ENCODE measurements at places on chromosomes 6 and 20.

DNA sequence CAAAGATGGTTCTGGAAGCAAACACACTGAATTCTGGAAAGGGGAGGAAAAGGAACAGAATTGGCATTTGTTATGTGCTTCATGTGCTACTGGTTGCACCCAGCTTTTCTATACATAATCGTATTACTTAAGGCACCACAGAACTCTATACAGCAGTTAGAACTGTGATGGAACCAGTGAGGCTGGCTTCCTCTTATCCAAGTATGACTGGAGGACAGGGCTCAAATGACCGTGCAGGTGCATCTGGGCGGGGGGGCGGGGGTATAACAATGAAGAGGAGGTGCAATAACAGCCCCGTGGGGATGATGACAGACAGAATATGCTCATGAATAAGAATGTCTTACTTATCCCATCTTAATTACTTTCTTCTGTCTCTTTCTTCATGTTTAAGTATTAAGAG is 144.2 kb downstream of the BTBD9 start:
- no peak for DNase-seq

DNA sequence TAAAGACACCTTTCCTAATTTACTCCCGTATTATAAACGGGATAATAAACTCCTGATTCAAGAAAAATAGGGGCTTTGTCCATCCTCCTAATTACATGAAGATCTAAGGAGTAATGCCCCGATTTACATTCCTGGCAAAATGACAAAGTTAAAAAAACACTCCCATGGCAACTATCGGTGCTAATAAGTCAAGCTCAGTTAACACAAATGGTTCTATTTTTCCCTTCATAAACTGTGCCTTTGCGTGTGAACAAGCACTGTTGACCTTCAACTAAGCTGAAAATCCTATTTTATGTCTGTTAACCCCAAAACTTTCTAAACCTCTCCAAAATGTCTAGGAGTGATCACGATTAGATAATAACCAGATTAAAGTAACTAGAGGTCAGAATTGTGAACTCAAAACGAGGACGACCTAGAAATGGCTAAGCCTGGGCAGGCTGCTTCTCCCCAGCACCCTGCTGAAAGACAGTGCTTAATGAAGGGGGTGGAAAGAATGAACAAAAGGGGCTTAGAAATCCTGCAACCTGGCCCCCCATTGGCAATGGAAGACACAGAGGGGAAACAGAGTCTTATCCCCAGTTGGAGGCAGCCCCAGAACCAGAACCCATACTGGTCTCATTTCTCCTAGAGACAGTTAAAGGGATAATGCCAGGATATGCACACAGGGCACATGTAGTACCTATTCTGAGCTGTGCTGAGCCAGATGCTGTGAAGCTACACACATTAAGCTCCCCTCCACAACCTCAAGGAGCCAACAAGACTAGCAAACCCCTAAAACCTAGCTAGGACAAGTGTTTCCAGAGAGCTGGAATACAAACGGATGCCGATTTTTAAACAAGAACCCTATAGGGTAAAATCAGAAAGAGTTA is 23.0 kb downstream of the SLC23A2 start:
- DNase-seq = no peak

- DNase-seq = no peak
Observed at GRCh38 chr20:37729909-37730308, 36.1 kb downstream of the CTNNBL1 start.

DNA sequence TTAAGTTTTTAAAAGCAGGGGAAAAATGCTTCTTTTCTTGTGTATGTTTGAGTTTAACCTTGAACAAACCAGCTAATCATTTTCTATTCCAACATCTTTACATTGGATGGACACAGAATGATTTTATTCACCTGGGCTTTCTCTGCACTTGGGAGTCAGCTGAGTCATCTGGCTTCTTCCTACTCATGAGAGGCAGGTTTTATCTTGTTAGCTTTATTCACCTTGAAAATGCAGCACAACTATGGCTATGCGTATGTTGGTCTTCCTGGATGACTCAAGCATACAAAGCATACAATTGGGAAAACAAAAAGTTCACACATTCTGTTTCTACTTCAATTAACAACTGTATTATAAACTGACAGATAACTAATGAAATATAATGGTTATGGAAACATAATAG is 737.7 kb downstream of the FRK start:
- DNase-seq = no peak

GRCh38 chr6:105492706-105493673 is 90.1 kb upstream of the PREP start:
- DNase-seq = no peak

DNA sequence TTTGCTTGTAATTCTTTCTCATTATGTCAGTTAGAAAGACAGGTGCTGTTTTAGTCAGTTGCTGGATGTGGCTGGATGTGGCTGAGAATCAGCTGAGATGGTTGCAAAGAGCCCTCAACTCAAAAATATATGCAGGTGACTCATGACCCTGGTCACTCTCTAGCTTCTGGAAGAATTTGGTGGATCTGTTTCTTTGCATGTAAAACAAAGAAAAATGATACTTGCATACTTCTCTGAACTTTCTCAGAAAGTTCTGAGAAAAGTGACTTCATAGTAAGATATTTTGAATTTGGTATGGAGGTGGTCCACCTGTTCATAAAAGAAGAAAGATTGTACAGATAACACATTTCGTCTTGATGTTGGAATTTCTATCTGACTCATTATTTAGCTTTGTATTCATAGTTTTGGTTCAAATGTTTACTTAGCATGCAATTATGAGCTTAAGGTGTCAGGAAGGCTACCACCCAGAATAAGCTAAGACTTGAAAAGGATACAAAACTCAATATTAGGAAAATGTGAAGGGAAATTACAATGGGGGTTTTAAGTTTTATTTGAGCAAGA is 163.2 kb upstream of the OLIG3 start:
- no peak for DNase-seq

GRCh38 chr6:89952105-89952671 is 57.9 kb downstream of the GJA10 start:
- no peak for DNase-seq

GRCh38 chr6:21371676-21372171 is 221.8 kb upstream of the SOX4 start:
- DNase-seq = no peak

DNA sequence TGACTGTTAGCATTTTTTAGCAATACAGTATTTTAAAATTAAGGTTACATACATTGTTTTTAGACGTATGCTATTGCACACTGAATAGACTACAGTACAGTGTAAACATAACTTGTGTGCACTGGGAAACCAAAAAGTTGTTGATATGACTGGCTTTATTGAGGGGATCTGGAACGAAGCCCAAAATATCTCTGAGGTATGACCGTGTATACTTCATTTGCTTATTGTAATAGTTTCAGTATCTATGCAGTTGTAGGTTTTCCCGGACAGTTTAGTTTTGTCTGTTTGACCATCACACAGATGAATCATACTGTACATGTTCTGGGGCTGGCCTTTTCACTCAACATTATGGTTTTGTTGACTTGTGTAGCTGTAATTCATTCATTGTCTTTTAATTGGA is 6.9 kb upstream of the ZBTB12 start:
- DNase-seq = no peak

GRCh38 chr6:5290097-5290496 is 28.8 kb downstream of the FARS2 start:
- no peak for DNase-seq

- no peak for DNase-seq
Observed at GRCh38 chr6:110552076-110552475, 75.7 kb upstream of the SLC22A16 start.

- DNase-seq = no peak
Observed at GRCh38 chr6:70667256-70667710, 400 bp upstream of the SMAP1 start.

GRCh38 chr6:79544299-79544927 is 7.2 kb upstream of the LCA5 start:
- no peak for DNase-seq

- DNase-seq = no peak
Observed at GRCh38 chr20:57114290-57115005, 152.0 kb downstream of the BMP7 start.

DNA sequence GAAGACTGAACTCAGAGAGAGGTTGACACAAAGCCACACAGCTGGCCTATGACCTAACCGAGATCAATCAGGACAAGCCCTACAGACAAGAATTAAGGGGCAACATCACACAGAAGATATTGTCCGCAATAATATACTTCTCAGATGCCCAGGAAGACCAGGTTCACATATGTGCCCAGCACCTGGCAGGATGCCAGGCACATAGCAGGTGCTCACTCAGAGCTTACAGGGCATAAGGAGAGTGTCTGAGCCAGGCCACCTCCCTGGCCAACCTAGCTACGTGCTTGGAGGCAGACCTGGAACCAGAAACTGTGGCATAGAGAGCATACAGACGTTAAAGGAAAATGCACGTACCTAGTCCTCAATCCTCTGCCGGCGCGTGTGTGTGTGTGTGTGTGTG is 87.0 kb upstream of the LRFN2 start:
- no peak for DNase-seq

- no peak for DNase-seq
Observed at GRCh38 chr6:74939151-74939708, 266.6 kb downstream of the COL12A1 start.

DNA sequence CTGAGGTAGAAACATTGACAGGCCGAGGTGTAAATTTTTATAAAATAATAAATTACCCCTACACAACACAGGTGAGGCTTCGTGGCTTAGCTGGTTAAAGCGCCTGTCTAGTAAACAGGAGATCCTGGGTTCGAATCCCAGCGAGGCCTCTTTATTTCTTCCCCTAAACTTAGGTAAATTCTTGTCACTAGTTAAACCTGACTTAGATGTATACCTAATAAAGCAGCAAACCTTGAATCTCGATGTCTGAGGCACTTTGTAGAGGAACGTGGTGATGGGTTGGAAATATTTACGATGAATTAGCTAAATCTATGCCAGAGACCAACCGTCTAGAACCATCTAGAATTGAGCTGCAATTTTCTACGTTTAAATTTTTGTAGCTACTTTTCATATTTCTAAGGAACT is 185.6 kb downstream of the OR2B2 start:
- DNase-seq = no peak

- DNase-seq = no peak
Observed at GRCh38 chr20:23156842-23157423, 70.8 kb upstream of the CD93 start.

DNA sequence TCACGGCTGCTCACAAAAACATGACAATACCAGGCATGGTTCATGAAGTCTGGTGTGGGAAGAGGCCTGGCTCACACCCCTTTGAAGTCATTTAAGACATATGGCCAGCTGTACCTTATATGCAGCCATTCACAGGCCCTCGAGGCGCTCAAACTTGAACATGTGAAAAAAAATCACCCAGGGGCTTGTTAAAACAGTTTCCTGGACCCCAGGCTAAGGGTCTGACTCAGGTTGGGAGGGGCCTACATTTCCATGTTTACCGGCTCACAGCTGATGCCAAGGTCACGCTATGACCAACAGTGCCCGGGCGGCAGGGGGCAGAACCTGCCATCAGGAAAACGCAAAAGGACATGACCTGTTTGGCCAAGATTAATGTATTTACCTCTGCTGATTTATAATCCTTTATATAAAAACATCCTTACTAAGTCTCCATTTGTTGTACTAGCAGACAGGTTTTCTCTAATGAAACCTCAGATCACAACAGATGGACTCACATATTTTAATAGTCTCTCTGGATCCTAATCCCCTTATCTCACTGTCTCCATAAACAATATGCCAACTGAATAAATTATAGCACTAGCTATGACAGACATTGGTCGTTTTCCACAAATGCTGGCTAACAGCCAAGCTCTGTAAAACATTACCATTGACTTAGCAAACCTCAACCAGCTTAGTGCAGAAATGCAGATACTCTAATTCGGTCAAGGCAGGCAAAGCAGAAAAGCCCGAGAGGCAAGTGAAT is 19.9 kb downstream of the EZR start:
- no peak for DNase-seq

- DNase-seq = no peak
Observed at GRCh38 chr6:1903780-1904465, 294.2 kb downstream of the FOXC1 start.

GRCh38 chr6:31729979-31730630 is 1.0 kb upstream of the DDAH2 start:
- peak; percentile 80 for DNase-seq

DNA sequence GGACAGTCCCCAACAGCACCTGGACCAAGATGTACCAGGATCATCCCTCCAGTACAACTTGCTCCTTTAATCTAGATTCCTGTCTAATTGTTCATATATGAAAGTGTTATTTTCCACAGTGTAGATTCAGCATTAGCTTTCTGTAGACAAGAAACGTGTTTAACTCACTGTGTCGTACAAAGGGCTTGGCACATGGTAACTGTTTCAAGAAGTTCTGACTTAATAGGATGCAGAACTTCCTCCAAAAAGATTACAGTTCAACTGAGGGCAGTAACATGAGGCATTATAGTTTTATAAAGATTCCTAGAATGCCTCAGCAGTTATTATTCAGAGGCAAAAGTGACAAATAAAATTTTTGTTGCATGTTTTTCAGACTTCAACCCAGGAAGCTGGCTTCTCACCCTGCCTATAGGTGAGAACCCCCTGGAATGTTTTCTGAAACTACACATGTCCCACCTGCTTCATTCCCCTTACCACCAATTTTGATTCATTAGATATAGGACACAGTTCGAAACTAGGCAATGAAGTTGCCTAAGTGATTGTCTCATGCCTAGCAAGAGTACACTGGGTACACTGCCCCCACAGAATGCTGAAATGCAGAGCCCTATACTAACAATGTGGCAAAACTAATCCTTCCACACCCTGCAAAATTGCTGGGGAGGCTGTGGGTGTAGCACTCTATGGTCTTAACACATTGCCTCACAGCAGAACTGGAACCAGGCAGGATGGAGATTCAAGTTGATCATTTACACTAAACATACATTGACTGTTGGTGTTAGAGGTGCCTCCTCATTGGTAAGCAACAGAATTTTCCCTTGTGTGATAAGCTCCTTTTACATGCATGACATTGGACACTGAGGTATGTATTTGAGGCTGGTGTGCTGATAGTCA is 22.6 kb upstream of the SH3BGRL2 start:
- no peak for DNase-seq

DNA sequence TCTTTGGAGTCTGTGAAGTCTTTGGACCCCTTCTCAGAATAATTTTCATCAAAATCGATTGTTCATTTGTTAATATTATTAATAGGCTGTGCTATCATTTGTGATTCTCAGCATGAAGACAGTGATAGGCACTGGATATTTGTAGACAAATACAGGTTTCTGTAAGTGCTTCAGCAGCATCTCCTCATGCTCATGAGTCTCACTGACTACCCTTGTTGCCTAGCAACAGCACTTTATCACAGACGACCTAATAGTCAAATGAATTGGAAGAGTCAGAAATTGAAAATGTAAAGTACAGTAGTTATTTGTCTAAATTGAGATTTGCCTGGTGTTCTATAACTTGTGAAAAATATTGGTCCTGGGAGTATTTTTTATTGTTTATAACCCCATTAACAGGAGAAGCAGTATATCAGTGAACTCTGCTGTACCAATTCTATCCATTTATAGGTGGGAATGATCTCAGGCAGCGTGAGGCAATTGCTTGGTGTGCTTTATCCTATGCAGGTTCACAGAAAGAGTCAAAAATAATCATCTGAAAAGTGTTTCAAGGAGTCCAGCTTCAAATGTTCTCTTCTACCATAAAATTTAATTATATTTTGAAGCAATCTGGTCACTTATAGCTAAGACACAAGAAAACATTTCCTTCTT is 684.6 kb downstream of the RFPL4B start:
- no peak for DNase-seq

- DNase-seq = no peak
Observed at GRCh38 chr20:51374456-51374830, 168.1 kb downstream of the NFATC2 start.

Data from memory B cell (primary cell).